IMR-90 (cell line): ENCODE measurements at places on chromosomes 7 and 10.
A peak's percentile ranks its signal among the peaks of the same experiment; 100 is the strongest.

DNA sequence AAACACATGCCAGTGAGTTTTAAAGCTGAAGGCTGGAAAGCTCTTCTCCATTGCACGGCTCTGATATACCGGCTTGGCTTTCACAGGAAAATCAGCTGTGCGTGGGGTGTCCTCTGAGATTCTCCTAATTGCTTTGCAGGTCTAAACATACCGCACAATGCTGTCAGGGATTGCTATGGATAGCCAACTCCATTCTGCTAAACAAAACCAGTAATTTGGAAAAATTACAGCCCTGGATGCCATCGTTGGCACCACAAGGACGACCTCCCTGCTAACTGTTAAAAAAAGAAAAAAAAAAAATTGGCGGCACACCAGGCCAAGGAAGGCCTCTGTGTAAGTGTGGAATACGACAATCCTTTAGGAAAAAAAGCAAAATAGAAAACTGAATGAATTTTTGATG lies 118.6 kb upstream of the ADARB2 start:
- DNase-seq = no peak

DNA sequence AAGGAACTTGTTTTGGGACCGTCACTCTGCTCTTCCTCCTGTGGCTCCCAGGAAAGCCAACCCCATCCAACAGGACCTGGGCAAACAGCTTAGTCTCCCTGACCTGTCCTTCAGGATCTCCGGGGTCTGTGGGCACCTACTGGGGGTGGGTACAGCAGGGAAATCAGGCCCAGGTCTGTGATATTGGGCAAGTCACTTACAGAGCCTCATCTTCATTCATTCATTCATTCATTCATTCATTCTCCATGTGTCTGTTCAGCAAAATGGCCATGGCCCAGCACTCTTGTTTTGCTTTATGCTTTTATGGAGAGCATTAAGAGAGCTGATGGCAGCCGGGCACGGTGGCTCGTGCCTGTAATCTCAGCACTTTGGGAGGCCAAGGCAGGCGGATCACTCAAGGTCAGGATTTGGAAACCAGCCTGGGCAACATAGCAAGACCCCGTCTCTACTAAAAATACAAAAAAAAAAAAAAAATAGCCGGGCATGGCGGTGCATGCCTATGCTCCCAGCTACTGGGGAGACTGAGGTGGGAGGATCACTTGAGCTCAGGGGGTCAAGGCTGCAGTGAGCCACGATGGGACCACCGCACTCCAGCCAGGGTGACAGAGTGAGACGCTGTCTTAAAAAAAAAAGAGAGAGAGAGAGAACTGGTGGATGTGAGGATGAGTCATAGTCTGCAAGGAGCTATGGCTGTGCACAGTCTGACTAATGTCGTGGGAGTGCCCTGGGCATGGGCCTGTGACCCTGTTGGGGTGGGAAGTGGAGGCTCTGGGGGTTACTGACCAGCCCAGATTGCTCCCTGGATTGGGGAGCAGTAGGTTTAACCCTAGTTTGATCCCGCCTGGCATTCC lies 54.3 kb downstream of the CLIP2 start:
- DNase-seq = peak; percentile 85

- DNase-seq = peak; percentile 4
Observed at GRCh38 chr10:11236234-11236633, 218.6 kb downstream of the CELF2 start.

- peak; percentile 7 for DNase-seq
Observed at GRCh38 chr7:46454816-46455215, 533.7 kb upstream of the IGFBP3 start.

GRCh38 chr10:72588266-72588665 lies 37.6 kb downstream of the MICU1 start:
- no peak for DNase-seq

- no peak for DNase-seq
Observed at GRCh38 chr10:23191764-23192711, at the start of gene PTF1A. Gene PTF1A (plus strand): TSS chr10:23192312. CDS start chr10:23192531, 219 bp downstream.

DNA sequence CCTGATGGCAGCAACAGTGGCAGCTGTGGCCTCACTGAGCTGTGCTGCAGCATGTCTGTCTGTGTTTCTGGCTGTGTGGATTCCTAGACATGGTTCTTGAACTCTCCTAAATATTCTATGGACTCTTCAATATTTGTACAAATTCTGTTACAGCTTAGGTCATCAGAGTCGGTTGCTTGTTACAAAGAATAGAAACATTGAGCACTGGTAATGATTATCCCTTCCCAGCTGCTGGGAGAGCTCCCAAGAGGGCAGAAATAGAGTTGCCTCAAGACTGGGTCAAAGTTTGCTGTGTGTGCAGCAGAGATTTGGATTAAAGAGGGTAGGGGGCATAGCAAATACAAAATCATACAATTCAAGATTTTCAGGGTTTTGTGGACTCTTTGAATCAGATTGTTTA lies 337.1 kb upstream of the AKR1E2 start:
- DNase-seq = peak; percentile 21

- no peak for DNase-seq
Observed at GRCh38 chr10:11714750-11715365, 27.3 kb upstream of the ECHDC3 start.

DNA sequence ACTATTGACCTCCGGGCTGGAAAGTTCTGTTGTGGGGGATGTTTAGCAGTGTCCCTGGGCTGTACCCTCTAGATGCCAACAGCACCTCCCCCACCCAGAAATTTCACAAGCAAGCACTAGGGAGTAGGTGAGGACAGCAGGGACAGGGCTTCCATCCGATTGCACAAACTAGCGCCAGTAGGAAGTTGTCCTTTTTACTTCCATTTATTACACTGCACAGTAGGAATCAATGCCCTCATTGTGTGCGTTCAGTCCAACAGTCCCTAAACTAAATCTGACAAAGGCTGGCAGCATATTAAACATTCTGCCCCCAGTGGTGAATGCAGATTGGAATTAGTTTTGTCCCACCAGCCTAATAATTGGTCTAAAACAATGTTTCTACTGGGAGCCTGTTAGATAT lies 6.4 kb upstream of the SOSTDC1 start:
- DNase-seq = no peak

GRCh38 chr10:64430690-64431323 lies 909.6 kb downstream of the REEP3 start:
- DNase-seq = no peak

DNA sequence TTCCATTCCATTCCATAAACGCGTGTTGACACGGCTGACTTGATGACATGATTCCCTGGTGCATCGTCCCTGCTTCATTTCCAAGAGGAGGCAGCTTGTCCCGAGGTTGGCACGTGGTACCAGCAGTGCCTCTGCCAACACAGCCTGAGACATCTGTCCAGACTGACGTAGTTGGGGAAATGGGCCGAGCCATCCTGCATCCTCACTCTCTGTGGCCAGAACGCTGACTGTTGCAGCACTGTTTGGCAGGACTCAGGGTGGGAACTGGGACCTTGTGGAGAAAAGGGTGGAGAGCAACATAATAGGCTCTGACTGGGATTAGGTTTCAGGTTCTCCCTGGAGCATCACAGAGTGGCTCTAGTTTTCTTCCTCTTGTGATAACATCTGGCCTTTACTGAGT lies 118.6 kb upstream of the BTBD16 start:
- DNase-seq = peak; percentile 44

DNA sequence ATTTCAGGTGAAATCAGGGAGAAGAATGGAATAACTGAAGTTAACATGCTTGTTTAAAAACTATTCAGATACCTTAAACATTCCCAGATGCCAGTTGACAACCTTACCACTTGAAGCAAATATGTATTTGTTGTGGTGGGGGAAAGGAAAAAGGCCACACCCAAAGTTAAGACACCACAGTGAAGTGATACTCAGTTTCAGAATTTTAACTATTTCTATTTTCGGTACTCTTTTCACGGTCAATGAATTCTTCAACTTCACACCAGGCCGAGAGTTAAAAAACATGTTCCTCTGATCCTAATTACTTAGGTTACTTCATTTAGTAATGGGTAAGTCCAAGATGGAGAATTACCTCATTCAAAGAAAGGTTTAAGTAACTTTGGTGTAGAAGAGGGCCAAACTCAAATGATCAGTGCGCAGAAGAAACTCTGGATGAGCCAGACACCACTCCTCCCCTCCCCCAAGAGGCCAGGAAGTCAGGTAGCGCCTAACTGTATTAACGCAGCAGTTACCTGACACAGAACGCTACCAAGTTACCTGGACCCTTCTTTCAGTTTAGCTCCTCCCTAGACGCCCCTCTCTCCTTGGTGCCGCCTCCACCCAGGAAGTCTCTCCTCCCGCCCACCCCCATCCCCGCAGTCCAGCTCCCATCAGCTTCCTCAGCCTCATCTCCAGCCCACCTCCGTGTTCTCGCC lies 700 bp downstream of the MTPN start:
- no peak for DNase-seq

- DNase-seq = no peak
Observed at GRCh38 chr7:516216-516605, 3.4 kb downstream of the PDGFA start.

- DNase-seq = no peak
Observed at GRCh38 chr10:29622382-29622922, 12.3 kb downstream of the SVIL start.
